ENCODE measurements at places on chromosomes 5 and 9. TPM values are rescaled to one million over a fixed set of nuclear protein-coding genes. Genes with fewer than 3 reads are reported as not detected.

OBP2B gene
- not detected for total RNA-seq

EQTN gene
- total RNA-seq: not detected

CAMK2A gene
- total RNA-seq: not detected

GEMIN5 gene
- total RNA-seq: 6.3 TPM

HTR1A gene
- total RNA-seq: not detected

GRCh38 chr9:94108584-94108983 lies 24.3 kb downstream of the PTPDC1 start:
- H3K27ac ChIP-seq: no peak overlapping the region
- no peak overlapping the region for H3K4me3 ChIP-seq
- H3K36me3 ChIP-seq: no peaks in the 10 kb centered on the region

- no peak overlapping the region for H3K4me3 ChIP-seq
- no peaks in the 10 kb centered on the region for H3K27me3 ChIP-seq
Measured at GRCh38 chr9:130927995-130928900, 10.8 kb downstream of the FIBCD1 start.

GRCh38 chr5:136022965-136023364 lies 5.8 kb upstream of the TGFBI start:
- H3K4me3 ChIP-seq: no peak overlapping the region
- H3K27me3 ChIP-seq: no peaks in the 10 kb centered on the region
- no peaks in the 10 kb centered on the region for H3K36me3 ChIP-seq
- H3K27ac ChIP-seq: no peak overlapping the region
- H3K4me1 ChIP-seq: no peaks in the 10 kb centered on the region
- no peak for DNase-seq

GRCh38 chr5:151733358-151734063 lies 24.9 kb downstream of the ATOX1 start:
- H3K27ac ChIP-seq: no peak overlapping the region
- H3K36me3 ChIP-seq: peaks cover 4% of the 10 kb centered on the region
- H3K27me3 ChIP-seq: no peaks in the 10 kb centered on the region
- no peak for DNase-seq
- H3K4me3 ChIP-seq: no peak overlapping the region
- no peaks in the 10 kb centered on the region for H3K4me1 ChIP-seq

DNA sequence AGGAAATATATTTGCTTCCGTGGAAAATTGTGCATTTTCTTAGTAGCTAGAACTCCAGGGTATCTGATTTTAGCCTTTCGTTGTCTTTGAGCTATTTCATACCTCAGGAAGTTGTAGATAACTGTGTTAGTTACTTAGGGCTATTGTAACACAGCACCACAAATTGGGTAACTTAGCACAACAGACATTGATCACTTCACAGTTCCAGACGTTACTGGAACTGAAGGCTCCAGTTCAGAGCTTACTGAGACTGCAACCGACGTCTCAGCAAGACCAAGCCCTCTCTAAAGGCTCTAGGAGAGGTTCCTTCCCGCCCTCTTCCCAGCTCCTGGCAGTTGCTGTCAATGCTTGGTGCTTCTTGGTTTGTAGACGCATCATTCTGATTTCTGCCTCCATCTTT lies 17.7 kb upstream of the ANKRD33B start:
- no peak overlapping the region for H3K27ac ChIP-seq
- H3K4me3 ChIP-seq: no peak overlapping the region
- H3K36me3 ChIP-seq: no peaks in the 10 kb centered on the region
- H3K27me3 ChIP-seq: no peaks in the 10 kb centered on the region

Data from natural killer cell (primary cell).